Daoy (cell line): ENCODE measurements at places on chromosomes 2 and 18. TPM values are rescaled to one million over a fixed set of nuclear protein-coding genes. Genes with fewer than 3 reads are reported as not detected.

DNA sequence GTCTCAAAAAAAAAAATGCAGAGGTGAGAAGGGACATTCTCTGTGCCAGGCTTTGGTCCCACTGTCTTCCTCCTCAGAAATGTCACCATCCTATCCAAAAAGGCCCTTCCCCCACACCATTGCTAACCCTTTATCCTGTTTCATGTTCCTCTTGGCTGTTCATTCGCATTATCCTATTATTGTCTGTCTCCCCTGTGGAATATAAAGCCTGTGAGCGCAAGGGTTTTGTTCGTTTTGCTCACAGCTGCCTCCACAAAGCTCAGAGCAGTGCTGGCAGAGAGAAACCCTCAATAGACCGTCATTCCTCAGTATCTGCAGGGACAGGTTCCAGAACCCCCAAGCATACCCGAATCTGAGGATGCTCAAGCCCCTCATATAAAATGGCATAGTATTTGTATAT, 91.8 kb downstream of the LOXHD1 start:
- DNase-seq, result no peak

GRCh38 chr18:68504441-68505177, 210.3 kb downstream of the TMX3 start:
- no peak for DNase-seq

DNA sequence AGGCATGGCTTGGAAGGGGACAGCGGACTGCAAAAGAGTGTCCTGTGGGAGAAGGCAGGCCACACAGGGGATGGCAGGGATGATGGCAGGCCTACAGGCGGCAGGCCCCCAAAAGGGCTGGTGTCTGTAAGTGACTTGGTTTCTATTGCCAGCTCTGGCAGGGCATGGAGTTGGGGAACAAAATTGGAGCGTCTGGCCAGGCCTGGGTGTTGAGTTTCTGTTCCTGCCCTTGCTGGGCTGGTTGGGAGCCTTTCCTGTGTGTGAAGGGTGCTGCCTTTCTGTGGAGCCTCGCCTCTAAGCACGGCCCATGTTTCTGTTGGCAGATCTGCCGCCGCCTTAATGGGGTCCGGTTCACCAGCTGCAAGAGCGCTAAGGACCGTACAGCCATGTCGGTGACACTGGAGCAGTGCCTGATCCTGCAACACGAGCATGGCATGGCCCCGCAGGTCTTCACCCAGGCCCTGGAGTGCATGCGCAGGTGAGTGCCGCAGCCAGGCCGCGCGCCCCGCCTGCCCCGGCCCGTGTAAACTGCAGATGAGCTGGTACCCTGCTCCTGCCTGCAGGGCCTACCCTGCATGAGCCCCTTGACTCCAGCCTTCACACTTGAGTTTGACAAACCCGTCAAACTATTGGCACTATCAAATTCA, 31.5 kb downstream of the COA5 start:
- no peak for DNase-seq

GRCh38 chr2:124320051-124320688, 295.1 kb downstream of the CNTNAP5 start:
- no peak for DNase-seq

GRCh38 chr2:134148843-134149472, 104.9 kb upstream of the MGAT5 start:
- no peak for DNase-seq

DNA sequence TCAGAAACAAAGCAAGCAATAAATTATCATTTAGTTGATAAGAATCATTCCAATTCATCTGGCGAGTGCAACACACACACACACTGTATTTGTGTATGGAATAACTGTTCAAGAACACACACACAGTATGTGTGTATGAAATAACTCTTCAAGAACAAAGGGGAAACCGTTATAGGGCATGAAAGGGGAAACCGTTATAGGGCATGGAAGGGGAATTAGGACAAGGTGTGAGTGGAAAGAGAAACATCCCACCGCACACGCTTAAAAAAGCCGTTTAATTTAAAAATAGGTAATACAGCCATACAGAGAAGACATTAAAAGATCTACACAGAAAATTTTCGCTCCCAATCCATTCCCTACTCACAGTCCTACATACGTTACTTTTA, 607 bp upstream of the TSN start:
- DNase-seq, result no peak

- no peak for DNase-seq
Measured at GRCh38 chr2:234074751-234075517, 24.4 kb downstream of the SPP2 start.

DNA sequence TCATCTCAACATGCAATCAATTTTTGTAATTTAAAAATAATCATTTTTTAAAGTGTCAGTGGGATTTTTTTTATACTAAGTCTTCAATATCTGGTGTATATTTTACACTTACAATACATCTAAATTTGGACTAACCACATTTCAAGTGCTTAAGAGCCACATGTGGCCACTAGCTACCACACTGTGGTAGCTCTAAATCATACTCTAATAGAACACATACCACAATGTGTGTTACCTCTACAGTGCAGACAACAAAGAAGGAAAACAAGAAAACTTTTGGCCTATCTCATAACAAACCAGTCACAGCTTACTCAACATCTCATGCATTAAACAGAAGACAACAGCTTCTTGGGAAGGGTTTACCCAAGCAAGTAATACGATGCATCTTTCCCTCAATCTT, 24.5 kb downstream of the PIAS2 start:
- no peak for DNase-seq

DNA sequence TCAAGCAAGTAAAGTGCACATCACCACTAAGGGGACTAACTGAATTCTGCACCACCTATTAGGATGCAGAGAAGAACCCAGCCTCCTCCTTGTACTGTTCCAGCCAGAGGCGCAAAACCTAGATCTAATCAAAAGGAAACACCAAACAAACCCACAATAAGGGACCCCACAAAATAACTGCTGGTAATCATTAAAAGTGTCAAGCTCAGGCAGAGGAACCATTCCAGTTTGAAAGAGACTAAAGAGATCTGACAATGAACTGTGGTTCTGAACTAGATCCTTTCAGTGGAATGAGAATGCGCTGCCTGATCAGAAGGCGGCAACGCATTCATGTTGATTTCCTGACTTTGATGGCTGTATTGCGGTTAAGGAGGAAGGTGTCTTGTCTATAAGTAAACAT, 16.8 kb downstream of the HDLBP start:
- DNase-seq, result no peak

- DNase-seq, result no peak
Measured at GRCh38 chr18:23300231-23300805, 152.8 kb upstream of the RIOK3 start.

DNA sequence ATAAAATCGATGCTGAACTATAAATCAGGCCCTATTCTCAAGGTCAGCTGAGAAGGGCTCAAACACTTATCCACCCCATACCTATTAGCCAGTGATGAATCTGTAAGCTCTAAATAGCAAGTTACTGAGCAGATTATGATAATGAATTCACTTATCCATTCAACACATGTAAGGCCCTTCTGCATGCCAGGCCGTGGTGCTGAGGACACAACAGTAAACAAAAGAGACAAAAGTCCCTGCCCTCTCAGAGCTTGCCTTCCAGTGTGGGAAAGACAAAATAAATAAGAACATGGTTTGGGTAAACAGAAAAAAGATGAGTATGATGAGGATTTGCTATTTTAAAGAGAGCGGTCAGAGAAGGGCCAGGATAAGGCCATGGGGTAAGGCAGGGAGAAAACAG, 11.7 kb downstream of the TTC32 start:
- no peak for DNase-seq

DNA sequence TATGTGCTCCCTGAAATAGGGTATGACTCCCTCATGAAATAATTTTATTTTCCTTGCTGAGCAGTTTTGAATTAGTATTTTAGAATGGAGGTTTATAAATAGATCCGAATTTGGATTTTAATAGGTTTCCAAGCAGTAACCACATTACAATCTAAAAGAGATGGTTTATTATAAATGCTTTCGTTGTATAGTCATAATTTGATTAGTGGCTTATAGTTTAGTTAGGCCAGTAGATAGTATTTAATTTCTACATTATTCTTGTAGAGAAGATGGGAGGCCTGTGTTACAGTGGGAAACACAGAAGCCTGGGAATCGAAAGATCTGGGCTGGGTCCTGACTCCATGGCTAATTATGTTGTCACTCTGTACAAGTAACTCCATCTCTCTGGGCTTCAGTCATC, 6.7 kb downstream of the CAB39 start:
- no peak for DNase-seq

- peak; percentile 21 for DNase-seq
Measured at GRCh38 chr2:118223511-118223991, 135.3 kb downstream of the INSIG2 start.

DNA sequence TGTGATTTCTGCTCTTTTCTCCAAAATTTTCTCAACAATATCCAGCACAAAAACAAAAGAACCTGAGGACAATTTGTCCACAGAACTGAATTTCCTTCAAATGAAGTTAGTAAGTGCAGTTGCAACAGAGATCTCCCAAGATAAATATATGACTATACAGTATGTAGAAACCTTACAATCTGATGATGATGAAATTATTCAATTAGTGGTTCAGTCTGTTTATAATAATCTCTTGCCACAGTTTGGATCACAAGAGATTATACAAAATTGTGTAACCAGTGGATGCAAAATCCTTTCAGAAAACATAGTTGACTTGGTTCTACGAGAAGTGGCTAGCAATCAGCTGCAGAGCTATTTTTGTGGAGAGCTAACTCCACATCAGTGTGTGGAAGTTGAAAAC, 68.7 kb downstream of the FSIP2 start:
- DNase-seq, result no peak

DNA sequence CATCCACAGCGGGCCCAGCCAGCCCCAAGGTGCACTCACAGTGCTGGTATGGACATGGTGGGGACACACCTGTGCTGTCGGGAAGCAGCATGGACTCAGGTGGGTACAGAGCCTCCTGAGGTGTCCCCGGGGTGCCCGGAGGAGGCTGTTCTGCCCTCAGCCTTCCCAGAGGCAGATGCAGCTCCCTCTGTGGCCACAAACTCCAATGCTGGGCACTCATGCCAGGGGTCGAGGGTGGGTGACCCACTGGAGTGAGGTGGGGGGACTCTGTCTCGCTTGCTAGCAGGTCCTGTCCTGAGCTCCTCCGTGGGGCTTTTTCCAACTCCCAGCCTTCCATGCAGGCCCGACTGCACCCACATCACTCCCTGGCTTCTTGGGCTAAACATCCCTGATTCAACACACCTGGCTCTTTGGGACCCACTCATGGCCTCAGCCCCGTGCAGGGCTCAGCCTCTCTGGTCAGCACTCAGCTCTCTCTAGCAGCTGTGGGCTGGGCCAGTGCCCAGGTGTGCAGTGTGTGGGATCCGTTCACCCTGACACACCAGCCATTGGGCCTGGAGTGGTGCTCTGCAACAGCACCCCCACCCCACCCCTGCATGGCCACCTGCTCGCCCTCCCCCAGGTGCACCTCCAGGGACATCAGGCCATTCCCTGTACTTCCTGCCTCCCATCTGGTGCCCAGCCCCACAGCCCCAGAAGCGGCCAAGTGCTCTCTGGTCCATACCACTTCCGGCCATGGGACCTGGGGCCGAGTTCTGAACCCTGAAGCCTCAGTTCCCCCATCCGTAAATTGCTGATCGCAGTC, 16.0 kb downstream of the RAMP1 start:
- no peak for DNase-seq

DNA sequence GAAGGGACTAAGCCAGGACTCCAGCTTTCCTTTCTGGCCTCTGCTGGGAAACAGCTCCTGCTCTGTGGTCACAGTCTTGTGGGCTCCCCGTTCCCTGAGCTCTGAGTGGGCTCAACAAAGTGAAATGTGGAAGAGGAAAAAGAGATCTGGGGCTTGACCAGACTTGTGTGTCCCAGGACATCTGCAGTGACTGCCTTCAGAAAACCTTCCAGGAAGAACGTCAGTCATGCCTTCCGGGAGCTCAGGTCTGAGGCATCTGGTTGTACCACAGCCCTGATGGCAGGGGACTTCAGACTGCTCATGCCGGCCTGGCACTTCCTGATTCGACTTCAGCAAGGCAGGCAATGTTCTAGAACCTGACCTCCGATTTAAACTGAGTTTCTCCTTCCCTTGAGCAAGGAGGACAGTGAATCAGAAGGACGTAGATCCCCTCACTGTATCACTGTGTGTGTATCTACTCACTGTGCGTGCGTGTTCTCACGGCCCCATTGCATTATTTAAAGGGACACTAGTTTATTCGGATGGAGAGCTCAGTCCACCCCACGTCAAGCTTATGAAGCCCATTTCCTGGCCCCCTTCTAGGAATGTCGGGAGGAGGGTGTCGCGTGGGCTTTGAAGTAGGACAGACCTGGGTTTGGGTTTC, 548 bp upstream of the FBLN7 start:
- peak; percentile 16 for DNase-seq

DNA sequence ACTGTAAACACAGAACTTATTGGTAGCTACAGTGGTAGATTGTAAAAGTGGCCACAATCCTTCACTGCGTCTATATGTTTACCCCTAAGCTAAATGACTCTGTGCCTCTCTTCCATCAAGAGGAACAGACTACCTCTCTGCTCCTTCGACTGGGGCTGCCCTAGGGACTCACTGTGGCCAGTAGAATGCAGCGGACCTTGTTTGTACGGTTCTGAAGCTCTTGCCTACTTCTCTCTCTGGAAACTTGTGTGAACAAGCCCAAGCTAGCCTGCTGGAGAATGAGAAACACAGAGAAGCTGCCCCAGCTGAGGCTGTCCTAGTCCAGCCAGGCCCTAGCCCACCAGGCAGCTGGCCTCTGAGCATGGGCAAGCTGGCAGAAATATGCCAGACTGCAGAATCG, 140.8 kb upstream of the SLC1A4 start:
- no peak for DNase-seq

The PIGN gene
- total RNA-seq, result 8.2 and 14.9 TPM in 2 replicates

The DUSP19 gene
- 1.9 and 2.5 TPM in 2 replicates for total RNA-seq

The TNFRSF11A gene
- total RNA-seq, result 2.9 and 3.5 TPM in 2 replicates

The SLC4A5 gene
- total RNA-seq, result 0.17 TPM in 1 of 2 replicates, not detected in the other

The STON1 gene
- total RNA-seq, result 1.7 and 3.3 TPM in 2 replicates

The MYOM1 gene
- not detected in 2 replicates for total RNA-seq
